ENCODE measurements at places on chromosomes 3 and 15.

GRCh38 chr3:48318713-48319468 lies 14.6 kb downstream of the SPINK8 start:
- no peak for DNase-seq

GRCh38 chr3:5186089-5186857 lies 1.2 kb upstream of the EDEM1 start:
- DNase-seq, result no peak

- DNase-seq, result no peak
Measured at GRCh38 chr3:146160964-146161662, at the start of gene PLOD2. Gene PLOD2 (minus strand): TSS chr3:146161184. CDS start chr3:146160989, 195 bp downstream.

DNA sequence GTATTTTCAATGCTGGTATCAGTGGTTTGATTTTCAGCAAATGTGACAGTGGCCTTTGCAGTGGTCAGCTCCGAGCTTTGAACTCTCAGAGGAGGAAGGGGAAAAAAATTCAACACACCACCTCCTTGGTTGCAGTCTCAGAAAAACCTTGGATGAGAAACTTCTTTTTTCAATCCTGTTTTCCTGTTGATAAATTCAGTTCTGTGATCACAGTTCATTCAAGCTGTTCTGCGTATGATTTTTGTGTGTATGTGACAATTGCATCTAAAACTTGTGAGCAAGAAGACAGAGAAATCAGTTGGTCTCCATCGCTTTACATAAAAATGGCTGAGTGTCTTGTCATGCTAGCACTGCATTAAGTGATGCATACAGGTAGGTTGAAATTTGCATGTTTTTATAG lies 19.2 kb downstream of the ZBTB38 start:
- no peak for DNase-seq

DNA sequence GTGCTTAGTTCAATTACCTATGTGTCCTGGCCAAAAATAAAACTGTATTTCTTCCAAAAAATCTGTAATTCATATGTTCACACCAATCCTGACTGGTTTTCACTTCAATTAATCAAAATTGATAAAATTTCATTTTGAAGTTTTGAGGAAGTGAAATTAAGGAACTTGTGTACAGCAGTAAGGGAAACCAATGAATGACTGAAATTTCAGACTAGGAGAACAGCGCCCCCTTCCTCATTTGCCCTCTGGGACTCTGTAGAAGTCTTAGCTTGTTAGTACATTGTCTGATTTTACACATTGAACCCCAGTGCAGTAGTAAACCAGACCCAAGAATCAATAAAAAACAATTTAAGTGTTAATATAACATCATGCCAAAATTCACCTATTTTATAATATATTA lies 495.3 kb upstream of the AGTR1 start:
- no peak for DNase-seq

DNA sequence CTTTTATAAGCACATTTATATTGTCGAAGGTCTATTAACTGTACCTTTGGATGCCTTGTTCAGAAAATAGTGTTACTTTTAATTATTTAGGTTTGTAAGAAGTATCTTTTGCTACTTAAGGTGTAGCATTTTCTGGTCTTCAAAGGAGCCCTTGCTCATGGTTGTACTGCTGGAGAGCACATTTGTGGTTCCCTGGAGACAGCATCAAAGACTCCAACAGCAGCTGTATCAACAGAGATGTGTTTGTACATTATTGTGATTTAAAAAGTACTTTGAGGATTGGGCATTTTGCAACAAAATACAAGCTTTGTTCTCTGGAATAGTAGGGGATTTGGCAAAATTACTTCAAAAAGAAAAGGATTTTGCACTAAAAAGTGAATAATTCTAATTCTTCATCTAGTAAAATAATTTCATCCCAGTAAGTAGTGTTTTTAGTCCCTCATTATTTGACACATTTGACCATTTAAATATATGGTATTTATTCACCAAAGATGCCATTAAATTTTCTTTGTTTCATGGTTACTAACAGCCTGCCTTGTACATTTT lies 16.5 kb downstream of the TBC1D23 start:
- no peak for DNase-seq

GRCh38 chr15:61654918-61655317 lies 405.3 kb downstream of the VPS13C start:
- DNase-seq, result no peak

GRCh38 chr3:16916840-16917239 lies 32.1 kb downstream of the PLCL2 start:
- DNase-seq, result no peak

GRCh38 chr15:34203936-34204335 lies 6.0 kb downstream of the KATNBL1 start:
- no peak for DNase-seq

DNA sequence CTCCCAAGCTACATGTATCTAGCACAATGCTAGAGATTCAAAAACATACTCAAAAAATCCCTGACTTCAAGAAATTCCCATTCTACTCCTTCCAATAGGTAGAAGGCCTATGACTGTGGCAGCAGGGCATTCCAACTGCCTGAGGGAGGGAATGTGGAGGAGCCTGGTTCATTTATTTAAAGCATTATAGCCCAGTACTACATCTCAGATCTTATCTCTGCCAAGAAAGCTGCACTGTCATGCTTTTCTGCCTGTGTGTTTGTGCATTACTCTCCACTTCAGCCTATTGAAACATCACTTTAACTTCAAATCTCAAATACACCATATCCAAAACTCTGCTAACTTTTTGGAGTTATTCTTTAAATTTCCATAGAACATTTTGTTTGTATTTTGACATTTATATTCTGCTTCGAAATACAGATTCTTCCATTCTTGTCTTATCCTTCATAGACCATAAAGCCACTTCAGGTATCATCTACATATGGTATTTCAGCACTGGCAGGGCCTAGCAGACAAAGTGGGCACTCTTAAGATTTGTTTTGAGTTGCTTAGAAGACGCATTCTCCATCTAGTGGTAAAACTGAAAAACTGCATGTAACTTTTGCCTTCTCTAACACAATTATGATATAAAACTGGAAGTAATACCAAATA lies 59.1 kb upstream of the NEDD4 start:
- no peak for DNase-seq

GRCh38 chr3:172591125-172591605 lies 67.9 kb upstream of the TNFSF10 start:
- DNase-seq, result no peak

DNA sequence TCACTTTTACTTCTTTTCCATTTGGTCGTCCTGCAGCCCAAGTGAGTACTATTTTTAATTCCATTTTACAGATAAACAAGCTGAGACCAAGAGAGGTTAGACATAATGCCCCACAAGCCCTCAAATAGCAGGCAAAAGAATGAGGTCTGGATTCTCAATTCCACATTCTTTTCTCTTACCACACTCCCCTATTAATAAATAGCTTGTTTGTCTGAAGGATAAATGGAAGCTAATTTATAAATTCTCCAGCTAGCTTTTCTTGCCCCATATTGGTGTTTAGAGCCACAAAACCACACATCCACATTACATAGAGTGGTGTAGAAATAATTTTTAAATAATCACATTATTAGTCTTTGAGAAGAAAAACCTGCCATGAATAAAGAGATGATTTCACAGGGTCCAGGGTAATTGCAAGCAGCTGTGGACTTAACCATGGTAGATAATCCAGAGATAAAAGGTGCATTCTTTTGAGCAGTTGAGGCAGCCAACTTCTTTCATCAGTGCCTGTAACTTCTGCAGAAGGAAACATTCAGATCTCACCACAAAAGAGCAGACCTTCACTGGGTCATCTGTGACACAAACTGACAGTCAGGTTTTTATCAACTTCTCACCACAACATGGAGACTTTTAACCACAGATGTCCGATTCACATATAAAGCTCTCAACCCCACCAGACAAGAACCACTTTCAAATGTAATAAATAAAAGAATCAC lies 313.4 kb upstream of the STT3B start:
- no peak for DNase-seq

DNA sequence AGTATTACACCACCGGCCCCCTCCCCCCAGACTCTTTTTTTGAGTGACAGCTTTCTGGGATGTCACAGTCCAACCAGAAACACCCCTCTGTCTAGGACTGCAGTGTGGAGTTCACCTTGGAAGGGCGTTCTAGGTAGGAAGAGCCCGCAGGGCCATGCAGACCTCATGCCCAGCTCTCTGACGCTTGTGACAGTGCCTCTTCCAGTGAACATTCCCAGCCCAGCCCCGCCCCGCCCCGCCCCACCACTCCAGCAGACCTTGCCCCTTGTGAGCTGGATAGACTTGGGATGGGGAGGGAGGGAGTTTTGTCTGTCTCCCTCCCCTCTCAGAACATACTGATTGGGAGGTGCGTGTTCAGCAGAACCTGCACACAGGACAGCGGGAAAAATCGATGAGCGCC lies 63.6 kb downstream of the AAGAB start:
- DNase-seq, result no peak

GRCh38 chr15:27114473-27114872 lies 143.5 kb downstream of the GABRG3 start:
- DNase-seq, result no peak

DNA sequence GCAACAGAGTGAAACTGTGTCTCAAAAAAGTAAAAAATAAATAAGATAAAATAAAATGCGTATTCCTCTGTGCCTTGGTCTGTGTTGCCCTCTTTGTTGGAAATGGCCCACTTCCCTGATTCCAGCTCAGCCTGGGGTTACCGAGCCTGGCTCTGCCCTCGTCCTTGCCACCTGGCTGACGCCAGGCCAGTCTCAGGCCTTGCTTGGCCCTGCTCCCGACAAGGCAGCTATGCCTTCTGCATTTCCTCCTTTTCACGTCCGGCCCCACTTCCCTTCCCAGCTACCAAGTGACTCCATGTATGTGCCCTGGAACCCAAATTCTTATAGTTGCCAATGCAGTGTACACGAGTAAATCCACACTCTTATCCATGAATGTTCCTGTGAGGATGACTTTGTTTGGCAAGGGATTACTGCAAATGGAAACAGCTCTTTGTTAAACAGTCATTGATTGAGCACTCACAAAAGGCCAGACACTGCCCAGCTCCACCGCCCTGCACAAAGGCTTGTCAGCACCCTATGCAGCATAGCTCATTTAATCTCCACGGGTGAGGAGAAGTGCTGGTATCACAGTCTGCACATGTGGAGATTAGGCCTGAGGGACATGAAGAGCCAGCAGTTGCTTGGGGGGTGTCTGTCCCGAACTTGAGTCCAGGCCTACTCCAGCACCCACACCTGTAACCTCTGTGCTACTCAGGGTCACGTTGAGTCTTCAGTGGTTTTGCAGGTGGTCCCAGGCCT lies 25.1 kb downstream of the SPSB4 start:
- DNase-seq, result no peak

DNA sequence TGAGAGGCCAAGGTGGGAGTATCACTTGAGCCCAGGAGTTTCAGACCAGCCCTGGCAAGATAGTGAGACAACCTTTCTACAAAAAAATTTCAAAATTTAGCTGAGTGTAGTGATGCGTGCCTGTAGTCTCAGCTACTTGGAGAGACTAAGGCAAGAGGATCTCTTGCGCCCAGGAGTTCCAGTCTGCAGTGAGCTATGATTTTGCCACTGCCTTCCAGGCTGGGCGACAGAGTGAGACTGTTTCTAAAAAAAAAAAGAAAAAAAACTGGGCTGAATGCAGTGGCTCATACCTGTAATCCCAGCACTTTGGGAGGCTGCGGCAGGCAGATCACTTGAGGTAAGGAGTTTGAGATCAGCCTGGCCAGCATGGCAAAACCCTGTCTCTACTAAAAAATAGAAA lies 14.0 kb upstream of the PIK3CB start:
- no peak for DNase-seq

Measured in activated naive CD8-positive, alpha-beta T cell treated with anti-CD3 and anti-CD28 coated beads, Interleukin-2, amount 50 U/mL, for 16 hours (primary cell).